ENCODE measurements at places on chromosomes 6 and 20.
A peak's percentile ranks its signal among the peaks of the same experiment; 100 is the strongest.

- no peak for DNase-seq
These were observed 58.0 kb upstream of the GATA5 start for GRCh38 chr20:62533591-62534495.

- no peak for DNase-seq
These were observed 119.7 kb downstream of the MYLK4 start for GRCh38 chr6:2630891-2631571.

GRCh38 chr6:113018351-113019151 is 671.4 kb downstream of the RFPL4B start:
- peak; percentile 79 for DNase-seq

DNA sequence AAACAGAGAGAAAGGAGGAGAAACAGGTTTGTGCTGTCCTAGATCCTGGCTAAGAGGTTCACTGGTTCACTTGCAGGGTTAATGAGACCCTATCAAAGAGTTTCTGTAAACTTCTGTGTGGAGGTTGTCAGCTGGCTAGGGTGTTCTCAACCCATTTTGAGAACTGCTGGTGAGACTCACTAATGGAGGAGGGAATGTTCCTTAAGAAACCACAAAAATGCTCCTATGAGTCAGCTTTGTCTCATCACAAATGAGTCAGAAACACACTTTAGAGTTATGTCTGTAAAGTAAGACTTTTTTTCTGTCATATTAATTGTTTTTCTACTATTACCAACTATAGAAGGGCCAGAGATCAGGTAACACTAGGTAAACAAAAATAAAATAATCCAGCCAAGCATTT is 884.4 kb downstream of the PHF3 start:
- DNase-seq, result peak; percentile 77

GRCh38 chr20:60506061-60506460 is 547.8 kb downstream of the CDH26 start:
- DNase-seq, result no peak

DNA sequence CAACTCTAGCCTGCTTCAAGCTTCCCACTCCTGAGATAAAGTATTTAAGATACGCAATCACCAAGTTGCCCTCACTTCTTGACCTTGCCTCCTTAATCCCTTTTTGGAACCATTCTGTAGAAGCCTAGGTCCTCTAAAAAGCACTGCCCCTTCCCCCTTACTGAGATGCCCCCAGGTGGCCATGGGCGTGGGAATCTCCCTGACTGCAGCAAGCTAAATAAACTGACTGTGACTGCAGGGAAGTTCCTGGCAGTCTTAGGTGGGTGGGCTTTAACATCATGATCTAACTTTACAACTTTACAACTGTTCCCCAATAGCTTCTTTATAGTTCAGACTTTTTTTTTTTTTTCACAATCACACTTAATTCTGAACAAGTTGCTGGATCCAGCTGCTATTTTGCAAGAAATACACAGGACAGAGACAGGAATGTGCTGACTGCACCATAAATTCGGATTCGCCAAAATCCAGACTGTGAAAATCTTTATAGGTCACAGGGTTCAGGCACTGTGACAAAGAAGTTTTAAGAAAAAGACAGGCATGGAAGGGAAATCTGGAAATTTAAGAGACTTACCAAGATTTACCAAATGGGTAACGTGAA is 344.2 kb upstream of the SULF2 start:
- peak; percentile 79 for DNase-seq

DNA sequence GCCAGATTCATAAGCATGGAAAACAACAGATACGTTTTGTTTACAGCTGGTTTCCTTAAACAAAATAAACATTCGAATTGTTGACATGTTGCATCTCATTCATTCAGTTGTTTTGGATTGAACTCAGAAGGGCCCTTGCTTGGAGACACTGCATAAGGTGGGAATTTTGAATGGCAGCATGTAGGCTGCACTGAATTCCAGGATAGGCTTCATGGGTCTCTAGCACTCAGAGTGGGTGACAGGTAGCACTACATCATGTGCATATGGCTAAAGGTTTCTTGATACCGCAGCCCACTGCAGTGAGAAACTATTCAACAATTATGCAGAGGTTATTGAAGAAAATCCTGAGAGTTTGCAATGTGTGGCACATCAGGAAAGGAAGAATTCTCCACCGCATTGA is 1.6 kb downstream of the BEND6 start:
- DNase-seq, result no peak

- DNase-seq, result no peak
These were observed 14.6 kb upstream of the STK35 start for GRCh38 chr20:2086980-2087377.

DNA sequence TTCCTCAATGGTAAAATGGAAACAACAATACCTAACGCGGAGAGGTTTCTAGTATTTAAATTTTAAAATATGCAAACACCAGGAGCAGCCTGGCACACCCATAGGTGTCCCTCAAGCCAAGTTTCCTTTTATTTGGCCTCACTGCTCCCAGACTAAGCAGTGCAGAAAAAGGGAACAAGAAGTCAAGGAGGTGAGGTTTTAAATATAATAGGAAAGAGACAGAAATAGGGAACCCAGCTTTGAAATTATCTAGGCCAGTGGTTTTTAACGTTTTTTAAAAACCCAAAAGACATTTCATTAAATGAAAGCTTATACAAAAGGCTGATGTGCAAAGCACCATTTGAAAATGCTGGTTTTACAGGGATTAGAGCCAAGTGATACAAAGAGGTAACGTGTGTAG is 109.6 kb downstream of the SLC22A3 start:
- no peak for DNase-seq

DNA sequence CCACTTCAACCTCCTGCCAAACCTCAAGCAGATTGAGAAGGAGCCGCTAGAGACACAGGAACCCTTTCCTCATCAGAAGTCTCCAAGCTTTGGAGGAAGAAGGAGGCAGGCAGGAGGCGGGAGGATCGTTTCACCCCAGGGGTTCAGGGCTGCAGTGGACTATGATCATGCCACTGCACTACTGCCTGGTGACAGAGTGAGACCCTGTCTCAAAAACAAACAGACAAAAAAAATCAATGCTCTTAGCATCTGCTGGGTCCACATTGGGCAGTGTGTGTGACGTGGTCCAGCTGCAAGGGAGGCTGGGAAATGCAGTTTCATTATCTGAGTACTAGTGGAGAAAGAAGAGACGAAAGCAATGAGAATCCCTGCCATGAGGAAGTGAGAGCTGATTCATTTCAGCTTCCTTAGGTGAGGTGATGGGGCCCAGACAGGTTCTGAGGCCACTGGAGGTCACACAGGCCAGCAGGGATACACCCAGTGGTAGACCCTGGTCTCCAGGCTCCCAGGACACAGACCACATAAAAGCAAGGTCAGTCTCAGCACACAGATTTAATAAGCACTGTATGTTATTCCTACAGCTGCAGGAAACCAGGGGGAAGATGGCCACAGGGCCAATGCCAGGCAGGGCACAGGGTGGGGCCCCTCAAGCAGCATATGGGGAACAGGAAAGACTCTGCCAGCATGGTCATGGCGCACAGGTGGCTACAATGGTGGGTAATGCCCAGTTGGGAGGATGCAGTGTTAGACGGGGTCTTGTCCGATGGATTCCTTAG is 4.3 kb downstream of the GFRA4 start:
- no peak for DNase-seq

Measured in fibroblast of skin of left biceps (primary cell).